Aorta (tissue), 5 donors: ENCODE measurements at places on chromosomes 5 and 9. TPM values are rescaled to one million over a fixed set of nuclear protein-coding genes. Genes with fewer than 3 reads are reported as not detected.

Gene PCAT7
- 0.18 TPM for total RNA-seq

Gene IFNA13
- total RNA-seq = not detected

Gene EMB
- 21.5 TPM for total RNA-seq

Gene GLRA1
- total RNA-seq = not detected

Gene RORB
- total RNA-seq = 0.96 TPM

Gene TMOD1
- total RNA-seq = 24.5 TPM

Gene ZNF79
- 7.5 TPM for total RNA-seq

Gene LRRC19
- not detected for total RNA-seq

GRCh38 chr9:37979844-37980243 is 75.9 kb upstream of the SLC25A51 start:
- H3K27me3 ChIP-seq = no peaks in the 10 kb centered on the region
- no peak overlapping the region for H3K4me3 ChIP-seq
- no peaks in the 10 kb centered on the region for H3K36me3 ChIP-seq

DNA sequence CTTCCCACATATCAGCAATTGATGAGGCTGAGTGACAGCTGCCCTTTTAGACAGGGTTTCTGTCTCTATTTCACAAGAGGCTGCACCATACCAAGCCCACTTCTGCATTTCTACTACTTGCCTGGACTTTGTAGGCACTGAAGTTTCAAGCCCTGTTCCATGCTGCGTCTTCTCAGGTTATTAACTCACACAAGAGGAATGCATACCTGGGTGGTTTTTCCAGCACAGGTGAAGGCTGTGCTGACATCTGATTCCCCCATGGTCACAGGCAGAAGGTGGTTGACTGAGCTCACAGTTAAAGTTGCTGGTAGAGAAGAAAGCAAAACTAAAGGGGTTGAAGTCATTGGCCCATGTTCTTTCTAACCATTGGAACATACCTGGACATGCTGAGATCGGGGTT is 86.6 kb downstream of the MAMDC2 start:
- no peak overlapping the region for H3K27ac ChIP-seq
- no peak for DNase-seq
- peaks cover 9% of the 10 kb centered on the region for H3K4me1 ChIP-seq
- H3K4me3 ChIP-seq = no peak overlapping the region

DNA sequence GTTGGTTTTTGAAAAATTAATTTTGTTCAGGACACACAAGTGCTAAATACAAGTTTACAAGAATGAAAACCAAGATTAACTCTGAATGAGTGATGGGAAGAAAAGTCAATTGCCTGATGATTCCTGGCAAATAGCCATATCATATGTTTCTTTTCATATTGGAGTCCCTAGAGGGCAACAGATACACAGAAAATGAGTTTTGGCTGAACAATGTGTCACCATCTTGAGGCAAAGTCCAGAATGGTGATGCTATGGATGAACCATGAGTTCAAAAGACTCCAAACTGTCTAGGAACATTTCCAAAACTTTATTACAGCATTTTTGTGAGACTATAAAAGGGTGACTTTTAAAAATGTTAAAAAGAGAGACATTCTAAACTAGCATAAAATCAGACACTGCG is 382.9 kb downstream of the TMEM161B start:
- DNase-seq = no peak
- H3K4me1 ChIP-seq = no peaks in the 10 kb centered on the region
- H3K36me3 ChIP-seq = no peaks in the 10 kb centered on the region
- no peaks in the 10 kb centered on the region for H3K27me3 ChIP-seq
- H3K27ac ChIP-seq = no peak overlapping the region

- H3K4me1 ChIP-seq = no peaks in the 10 kb centered on the region
- H3K27me3 ChIP-seq = no peaks in the 10 kb centered on the region
- no peak for DNase-seq
- no peaks in the 10 kb centered on the region for H3K36me3 ChIP-seq
These were observed 105.1 kb downstream of the EHMT1 start for GRCh38 chr9:137723783-137724445.

DNA sequence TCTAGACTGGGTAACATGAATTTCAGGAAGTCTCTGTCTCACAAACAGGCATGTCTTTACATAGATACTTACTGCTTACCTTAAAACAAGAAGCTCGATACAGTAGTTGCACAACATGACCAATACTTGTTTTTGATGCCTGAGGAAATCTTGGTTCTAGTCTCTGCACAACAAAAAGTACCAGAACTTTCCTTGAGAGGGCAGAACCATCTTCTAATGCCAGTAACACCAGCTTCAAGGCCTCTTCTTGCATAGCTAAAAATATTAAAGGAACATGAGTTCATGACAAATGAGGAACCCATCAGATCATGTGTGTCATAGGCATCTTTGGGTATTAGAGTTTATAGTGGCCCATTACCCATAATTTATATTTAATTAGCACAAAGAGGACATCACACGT is 22.0 kb downstream of the RC3H2 start:
- no peaks in the 10 kb centered on the region for H3K4me1 ChIP-seq
- DNase-seq = no peak
- no peaks in the 10 kb centered on the region for H3K27me3 ChIP-seq
- no peak overlapping the region for H3K4me3 ChIP-seq

DNA sequence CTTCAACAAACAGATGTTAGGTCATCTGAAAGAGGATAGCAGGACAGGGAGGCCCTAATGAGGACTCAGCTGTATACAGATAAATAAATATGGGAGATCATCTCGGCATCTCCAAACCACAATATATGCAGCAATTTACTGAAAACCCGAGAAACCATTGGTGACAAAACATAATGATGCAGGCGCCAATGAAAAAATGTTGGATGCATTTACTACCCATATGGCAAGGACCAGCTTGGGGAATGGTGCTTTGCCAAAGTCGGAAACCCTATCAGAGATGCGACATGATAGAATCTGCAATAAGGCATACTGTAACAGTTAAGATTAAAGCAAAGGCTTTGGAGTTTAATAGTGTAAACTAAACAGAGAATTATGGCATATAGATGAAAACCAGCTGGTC is 92.0 kb downstream of the SNCAIP start:
- no peak for DNase-seq
- H3K4me3 ChIP-seq = no peak overlapping the region
- H3K4me1 ChIP-seq = no peaks in the 10 kb centered on the region

GRCh38 chr5:138110266-138110963 is 26.6 kb downstream of the WNT8A start:
- no peaks in the 10 kb centered on the region for H3K27me3 ChIP-seq
- no peak overlapping the region for H3K27ac ChIP-seq
- H3K36me3 ChIP-seq = no peaks in the 10 kb centered on the region

GRCh38 chr5:17910318-17910717 is 276.1 kb downstream of the TAF11L14 start:
- H3K4me3 ChIP-seq = no peak overlapping the region
- H3K27ac ChIP-seq = no peak overlapping the region
- DNase-seq = no peak
- H3K27me3 ChIP-seq = no peaks in the 10 kb centered on the region
- H3K36me3 ChIP-seq = no peaks in the 10 kb centered on the region

- H3K27me3 ChIP-seq = no peaks in the 10 kb centered on the region
- H3K4me3 ChIP-seq = no peak overlapping the region
- no peaks in the 10 kb centered on the region for H3K4me1 ChIP-seq
These were observed 6.7 kb upstream of the NXNL2 start for GRCh38 chr9:88528080-88528790.

DNA sequence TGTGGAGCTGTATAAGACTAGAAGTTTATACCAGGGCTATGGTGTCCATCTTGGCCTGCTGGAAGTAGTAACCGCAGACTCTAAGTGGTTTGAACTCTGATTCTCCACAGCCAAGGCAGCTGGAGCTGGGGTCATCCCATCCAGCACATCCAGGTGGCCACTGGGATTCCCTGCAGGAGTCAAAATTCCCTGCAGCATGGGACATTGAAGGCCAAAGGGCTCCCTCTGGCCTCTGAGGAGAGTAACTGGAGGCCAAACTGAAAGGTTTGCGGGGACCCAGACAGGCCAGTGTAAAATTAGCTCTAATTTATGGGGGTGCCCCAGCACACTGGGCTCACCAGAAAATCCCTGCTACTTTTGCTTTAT is 12.2 kb upstream of the PRXL2C start:
- H3K27ac ChIP-seq = no peak overlapping the region
- no peaks in the 10 kb centered on the region for H3K27me3 ChIP-seq
- no peaks in the 10 kb centered on the region for H3K36me3 ChIP-seq
- no peak for DNase-seq

GRCh38 chr5:168944004-168944403 is 356.9 kb downstream of the SLIT3 start:
- no peak overlapping the region for H3K27ac ChIP-seq
- H3K4me1 ChIP-seq = no peaks in the 10 kb centered on the region
- no peaks in the 10 kb centered on the region for H3K36me3 ChIP-seq
- H3K27me3 ChIP-seq = no peaks in the 10 kb centered on the region
- DNase-seq = no peak

- no peak overlapping the region for H3K27ac ChIP-seq
- no peak overlapping the region for H3K4me3 ChIP-seq
- no peaks in the 10 kb centered on the region for H3K36me3 ChIP-seq
- no peaks in the 10 kb centered on the region for H3K4me1 ChIP-seq
- no peak for DNase-seq
These were observed 4.7 kb upstream of the PPP1R26 start for GRCh38 chr9:135474915-135475314.

GRCh38 chr9:97660847-97661246 is 27.2 kb downstream of the NCBP1 start:
- H3K4me1 ChIP-seq = no peaks in the 10 kb centered on the region
- H3K36me3 ChIP-seq = peaks cover 6% of the 10 kb centered on the region
- no peak for DNase-seq
- no peak overlapping the region for H3K27ac ChIP-seq

GRCh38 chr5:154038261-154038706 is 426 bp downstream of the FAM114A2 start:
- no peak for DNase-seq
- no peaks in the 10 kb centered on the region for H3K36me3 ChIP-seq

DNA sequence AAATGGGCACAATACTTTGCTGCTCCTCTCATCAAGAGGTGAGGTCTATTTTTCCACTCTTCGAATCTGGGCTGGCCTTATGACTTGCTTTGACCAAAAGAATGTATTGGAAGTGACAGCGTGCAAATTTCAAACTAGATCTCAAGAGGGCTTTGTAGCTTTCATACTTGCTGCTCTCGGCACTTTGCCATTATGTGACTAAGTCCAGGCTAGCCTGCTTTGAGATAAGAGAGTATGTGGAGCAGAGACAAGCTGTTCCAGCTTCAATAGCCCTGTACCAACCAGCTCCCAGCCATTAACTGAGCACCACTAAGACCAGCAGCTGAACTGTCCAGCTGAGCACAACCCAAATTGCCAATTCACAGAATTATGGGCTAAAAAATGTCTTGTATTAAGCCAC is 124.6 kb downstream of the ACER2 start:
- H3K36me3 ChIP-seq = no peaks in the 10 kb centered on the region
- DNase-seq = no peak
- H3K4me3 ChIP-seq = no peak overlapping the region
- no peaks in the 10 kb centered on the region for H3K27me3 ChIP-seq
- no peak overlapping the region for H3K27ac ChIP-seq

DNA sequence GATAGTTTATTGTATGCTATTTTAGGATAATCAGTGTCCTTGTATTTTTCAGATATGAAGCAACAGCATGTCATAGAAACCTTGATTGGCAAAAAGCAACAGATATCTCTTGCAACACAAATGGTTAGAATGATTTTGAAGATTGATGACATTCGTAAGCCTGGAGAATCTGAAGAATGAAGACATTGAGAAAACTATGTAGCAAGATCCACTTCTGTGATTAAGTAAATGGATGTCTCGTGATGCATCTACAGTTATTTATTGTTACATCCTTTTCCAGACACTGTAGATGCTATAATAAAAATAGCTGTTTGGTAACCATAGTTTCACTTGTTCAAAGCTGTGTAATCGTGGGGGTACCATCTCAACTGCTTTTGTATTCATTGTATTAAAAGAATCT is 14.5 kb downstream of the CCT5 start:
- DNase-seq = no peak
- no peak overlapping the region for H3K27ac ChIP-seq
- H3K36me3 ChIP-seq = no peaks in the 10 kb centered on the region

GRCh38 chr9:136521537-136521936 is 24.3 kb downstream of the NOTCH1 start:
- H3K4me3 ChIP-seq = no peak overlapping the region
- no peak overlapping the region for H3K27ac ChIP-seq
- DNase-seq = no peak
- peaks cover 7% of the 10 kb centered on the region for H3K36me3 ChIP-seq

DNA sequence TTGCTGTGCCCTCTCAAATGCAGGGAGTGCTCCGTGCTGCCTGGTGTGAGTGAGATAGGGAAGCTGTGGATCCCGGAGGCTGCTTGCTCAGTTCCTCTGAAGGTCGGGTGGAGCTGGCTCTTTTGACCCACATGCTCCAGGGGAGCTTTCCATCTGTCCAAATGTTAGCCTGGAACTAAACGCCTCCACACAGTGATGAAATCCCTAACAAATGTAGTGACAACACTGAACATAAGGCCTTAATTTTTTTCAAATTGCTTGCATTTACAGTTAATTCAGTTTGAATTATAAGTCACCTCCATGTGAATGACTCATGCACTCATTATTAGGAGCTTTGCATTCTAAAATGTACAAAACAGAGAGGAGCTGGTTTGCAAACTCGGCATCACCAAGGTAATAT is 27.0 kb downstream of the PRDM6 start:
- peak; percentile 63 for DNase-seq
- no peak overlapping the region for H3K4me3 ChIP-seq
- no peaks in the 10 kb centered on the region for H3K36me3 ChIP-seq
- no peaks in the 10 kb centered on the region for H3K27me3 ChIP-seq
- H3K27ac ChIP-seq = no peak overlapping the region

GRCh38 chr9:132042324-132042723 is 37.3 kb downstream of the MED27 start:
- H3K27ac ChIP-seq = no peak overlapping the region
- no peak for DNase-seq
- no peaks in the 10 kb centered on the region for H3K27me3 ChIP-seq
- H3K4me3 ChIP-seq = no peak overlapping the region

GRCh38 chr5:125484742-125485641 is 738.6 kb upstream of the ZNF608 start:
- peak overlapping the region; percentile 92 for H3K27ac ChIP-seq
- H3K4me3 ChIP-seq = no peak overlapping the region
- peak; percentile 81 for DNase-seq
- peaks cover 3% of the 10 kb centered on the region for H3K4me1 ChIP-seq

DNA sequence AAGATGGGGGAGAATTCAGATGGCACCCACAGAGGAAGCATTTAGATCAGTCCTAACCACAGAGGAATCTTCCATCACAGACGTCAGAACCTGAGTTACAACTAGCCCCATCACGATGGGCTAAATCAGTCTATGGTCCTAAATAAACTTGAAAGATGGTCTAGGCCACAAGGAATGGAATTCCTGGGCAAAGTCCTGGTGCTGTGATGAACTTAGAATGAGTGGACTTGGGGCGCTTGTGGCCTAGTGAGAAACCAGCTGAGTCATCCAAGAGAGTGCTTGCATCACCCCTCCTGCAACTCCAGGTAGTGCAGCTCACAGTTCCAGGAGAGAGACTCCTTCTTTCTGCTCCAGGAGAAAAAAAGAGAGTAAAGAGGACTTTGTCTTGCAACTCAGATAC is 722.9 kb upstream of the RGMB start:
- no peak overlapping the region for H3K4me3 ChIP-seq
- no peaks in the 10 kb centered on the region for H3K36me3 ChIP-seq
- no peak for DNase-seq
- no peaks in the 10 kb centered on the region for H3K4me1 ChIP-seq

- H3K27ac ChIP-seq = no peak overlapping the region
- no peaks in the 10 kb centered on the region for H3K27me3 ChIP-seq
- no peaks in the 10 kb centered on the region for H3K36me3 ChIP-seq
These were observed 3.6 kb downstream of the SUSD3 start for GRCh38 chr9:93061791-93062763.
